ENCODE measurements at places on chromosomes 16 and 17.

- DNase-seq, result no peak
These were observed 1.4 kb downstream of the FBXO31 start for GRCh38 chr16:87382023-87382785.

GRCh38 chr17:78589885-78590284, 12.7 kb upstream of the DNAH17 start:
- no peak for DNase-seq

DNA sequence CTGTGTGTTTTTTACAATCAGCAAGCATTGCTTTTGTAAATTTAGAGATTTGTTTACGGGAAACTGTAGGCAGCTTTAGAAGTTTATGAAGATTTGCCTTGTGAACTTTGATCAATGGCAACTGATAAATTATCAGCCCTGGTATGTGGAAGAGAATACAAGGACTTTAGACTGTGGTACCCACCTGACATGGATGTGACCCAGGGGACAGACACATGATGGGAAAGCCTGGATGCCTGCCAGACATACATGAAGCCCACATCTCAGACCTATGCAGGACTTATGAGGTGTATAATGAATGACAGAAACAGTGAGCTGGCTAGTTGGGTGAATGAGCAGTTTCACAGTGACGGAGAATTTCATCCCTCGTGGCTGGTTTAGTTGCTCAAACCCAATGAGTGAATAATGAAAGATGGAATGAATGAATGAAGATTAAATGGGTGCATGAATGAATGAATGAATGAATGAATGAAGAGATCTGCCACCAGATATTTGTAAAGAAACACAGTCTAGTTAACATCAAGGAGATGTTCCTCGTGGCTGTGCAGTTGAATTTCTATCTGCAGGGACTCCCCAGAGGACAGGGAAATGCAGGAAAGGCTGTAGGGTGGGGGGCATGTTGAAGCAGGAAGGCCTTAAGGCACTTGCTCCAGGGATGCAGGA, 7.6 kb downstream of the TMEM92 start:
- no peak for DNase-seq

DNA sequence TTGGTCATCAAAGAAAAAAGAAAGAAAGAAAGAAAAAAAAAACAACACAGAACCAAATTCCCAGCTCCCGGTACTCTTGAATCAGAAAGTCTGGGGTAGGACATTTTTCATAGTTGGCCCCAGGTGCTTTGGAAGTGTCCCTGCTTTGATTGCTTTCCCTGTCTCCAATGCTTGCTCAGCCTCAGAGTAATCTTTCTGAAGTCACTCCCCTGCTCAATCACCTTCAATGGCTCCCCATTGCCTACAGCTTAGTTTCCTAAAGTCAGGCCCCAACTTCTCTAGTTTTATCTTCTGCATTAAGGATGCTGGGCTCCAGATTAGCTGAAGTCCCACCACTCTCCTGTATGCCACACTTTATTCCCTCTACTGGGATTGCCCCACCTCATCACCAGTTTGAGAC, 17.1 kb downstream of the CNGB1 start:
- no peak for DNase-seq

DNA sequence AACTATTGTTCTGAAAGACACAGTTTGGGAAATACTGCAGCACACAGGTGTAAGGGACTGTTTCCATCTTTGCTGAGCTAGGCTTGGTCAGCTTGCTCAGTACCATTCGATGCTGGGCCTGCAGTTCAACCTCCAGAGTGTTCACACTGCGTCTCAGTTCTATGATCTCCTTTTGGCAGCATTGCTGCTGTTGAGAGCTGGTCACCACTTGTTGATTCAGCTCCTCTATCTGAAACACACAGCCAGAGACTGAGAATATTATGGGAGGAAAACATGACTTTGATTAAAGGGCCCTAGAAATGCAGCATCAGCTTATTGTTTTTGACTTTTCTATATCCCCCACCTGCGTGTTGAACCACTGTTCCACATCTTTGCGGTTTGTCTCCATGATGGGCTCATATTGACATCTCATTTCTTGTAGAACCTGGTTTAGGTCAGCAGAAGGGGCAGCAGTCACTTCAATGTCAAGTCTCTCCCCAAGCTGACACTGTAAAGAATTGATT, 4.6 kb downstream of the KRT39 start:
- no peak for DNase-seq

- DNase-seq, result peak; percentile 46
These were observed 54.7 kb downstream of the HS3ST3B1 start for GRCh38 chr17:14355556-14355955.

GRCh38 chr16:89545044-89545830, 15.2 kb upstream of the RPL13 start:
- DNase-seq, result no peak

DNA sequence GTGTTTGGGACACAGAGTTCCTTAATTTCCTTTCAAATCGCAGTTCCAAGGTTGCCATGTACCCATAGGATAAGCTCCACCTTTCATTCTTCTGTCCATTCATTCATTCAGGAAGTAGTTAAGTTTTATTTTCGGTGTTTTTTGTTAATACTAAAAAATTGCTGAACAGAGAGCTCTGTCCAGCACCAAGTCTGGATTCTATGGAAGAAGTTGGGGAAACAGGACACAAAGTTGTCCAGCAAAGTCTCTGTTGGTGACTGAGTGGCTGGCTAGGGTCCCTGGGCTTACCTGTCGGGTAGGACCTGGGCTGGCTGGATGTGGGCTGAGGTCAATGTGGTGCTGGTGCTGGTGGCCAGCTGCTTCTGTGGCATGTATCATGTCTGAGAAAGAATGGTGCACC, 17.6 kb upstream of the CCL2 start:
- DNase-seq, result no peak

- no peak for DNase-seq
These were observed 20.6 kb upstream of the ARHGAP17 start for GRCh38 chr16:25035494-25036405.

DNA sequence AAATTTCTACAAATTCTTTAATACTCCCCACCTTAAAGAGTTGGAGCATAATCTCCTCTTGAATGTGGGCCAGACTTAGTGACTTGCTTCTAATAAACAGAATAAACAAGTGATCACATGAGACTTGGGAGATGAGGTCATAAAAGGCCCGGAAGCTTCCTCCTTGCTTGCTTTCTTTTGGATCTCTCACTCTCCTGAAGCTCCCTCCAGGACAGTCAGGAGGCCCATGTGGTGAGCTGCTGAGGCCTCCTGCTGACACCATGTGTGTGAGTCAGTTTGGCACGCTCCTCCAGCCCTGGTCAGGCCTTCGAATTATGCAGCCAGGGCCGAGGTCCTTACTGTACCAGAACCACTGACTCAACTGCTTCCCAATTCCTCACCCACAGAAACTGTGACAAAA, 53.2 kb downstream of the NDEL1 start:
- peak; percentile 95 for DNase-seq

- DNase-seq, result peak; percentile 43
These were observed 26.5 kb upstream of the ZNF469 start for GRCh38 chr16:88356124-88356726.

GRCh38 chr16:48608452-48608851, 1.5 kb downstream of the N4BP1 start:
- no peak for DNase-seq

GRCh38 chr17:40069751-40070708, 7.3 kb downstream of the THRA start:
- peak; percentile 56 for DNase-seq

- no peak for DNase-seq
These were observed 86.7 kb downstream of the KSR1 start for GRCh38 chr17:27542841-27543463.

- DNase-seq, result no peak
These were observed 712 bp downstream of the HOXB4 start for GRCh38 chr17:48577330-48577945.

- no peak for DNase-seq
These were observed 26.4 kb downstream of the CHP2 start for GRCh38 chr16:23781176-23781575.

DNA sequence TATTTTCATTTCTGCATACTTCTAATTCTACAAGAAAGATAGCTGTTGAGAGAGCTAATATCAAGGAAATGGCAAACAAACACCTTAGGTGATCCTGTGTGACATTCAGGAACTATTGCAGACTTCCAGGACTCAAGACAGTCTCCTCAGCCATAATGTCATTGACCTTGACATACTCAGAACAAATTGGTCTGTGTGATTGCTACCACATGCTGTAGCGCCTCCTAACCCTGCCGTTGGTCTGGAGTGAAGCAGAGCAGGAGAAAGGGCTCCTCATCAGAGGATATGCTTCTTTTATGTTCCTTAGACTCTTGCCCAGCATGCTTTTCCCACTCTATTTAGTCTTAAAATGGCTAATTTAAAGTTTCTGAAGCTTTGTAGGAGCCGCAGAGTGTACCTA, 194.2 kb upstream of the TBX2 start:
- DNase-seq, result no peak

DNA sequence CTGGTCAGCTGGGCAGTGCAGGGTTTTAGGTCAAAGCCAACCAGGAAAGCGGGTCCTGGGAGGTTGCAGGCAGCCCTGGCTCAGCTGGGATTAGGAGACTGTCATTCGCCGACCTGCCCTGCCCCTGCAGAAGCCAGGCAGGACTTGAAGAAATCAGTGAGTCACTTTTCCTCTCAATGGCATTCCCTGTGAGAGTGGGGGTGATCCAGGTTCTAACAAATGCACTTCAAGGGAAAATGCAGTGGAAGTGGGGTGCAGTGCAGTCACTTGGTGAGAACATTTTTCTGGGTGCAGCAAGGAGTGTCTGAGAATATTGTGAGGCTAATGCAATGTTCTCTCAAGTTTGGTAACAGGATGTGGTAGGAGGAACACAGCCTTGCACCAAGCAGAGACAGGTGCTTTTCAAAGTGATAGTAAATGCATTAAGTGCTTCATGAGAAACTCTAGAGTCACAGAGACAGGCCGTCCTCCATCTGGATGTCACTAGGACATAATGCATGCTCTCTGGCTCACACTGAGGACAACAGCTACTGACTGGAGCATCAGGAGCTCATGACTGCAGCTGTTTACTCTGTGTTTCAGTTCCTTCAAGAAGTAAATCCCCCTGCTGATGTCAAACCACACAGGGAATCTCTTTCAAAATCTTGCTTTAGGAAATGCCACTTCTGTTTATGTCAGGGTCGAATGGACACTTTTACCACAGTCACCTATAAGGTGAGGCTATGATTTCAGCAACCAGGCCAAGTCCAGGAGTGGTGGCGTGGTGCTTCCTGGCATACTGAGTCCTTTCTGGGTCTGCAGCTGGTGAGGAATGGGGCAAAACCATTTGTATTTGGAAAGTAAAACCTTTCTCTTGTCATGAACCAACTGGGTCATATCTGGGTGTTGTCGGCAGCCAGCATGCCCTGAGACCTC, 16.7 kb downstream of the CDK5R1 start:
- DNase-seq, result no peak

GRCh38 chr17:66339561-66339960, 37.1 kb downstream of the PRKCA start:
- DNase-seq, result no peak

DNA sequence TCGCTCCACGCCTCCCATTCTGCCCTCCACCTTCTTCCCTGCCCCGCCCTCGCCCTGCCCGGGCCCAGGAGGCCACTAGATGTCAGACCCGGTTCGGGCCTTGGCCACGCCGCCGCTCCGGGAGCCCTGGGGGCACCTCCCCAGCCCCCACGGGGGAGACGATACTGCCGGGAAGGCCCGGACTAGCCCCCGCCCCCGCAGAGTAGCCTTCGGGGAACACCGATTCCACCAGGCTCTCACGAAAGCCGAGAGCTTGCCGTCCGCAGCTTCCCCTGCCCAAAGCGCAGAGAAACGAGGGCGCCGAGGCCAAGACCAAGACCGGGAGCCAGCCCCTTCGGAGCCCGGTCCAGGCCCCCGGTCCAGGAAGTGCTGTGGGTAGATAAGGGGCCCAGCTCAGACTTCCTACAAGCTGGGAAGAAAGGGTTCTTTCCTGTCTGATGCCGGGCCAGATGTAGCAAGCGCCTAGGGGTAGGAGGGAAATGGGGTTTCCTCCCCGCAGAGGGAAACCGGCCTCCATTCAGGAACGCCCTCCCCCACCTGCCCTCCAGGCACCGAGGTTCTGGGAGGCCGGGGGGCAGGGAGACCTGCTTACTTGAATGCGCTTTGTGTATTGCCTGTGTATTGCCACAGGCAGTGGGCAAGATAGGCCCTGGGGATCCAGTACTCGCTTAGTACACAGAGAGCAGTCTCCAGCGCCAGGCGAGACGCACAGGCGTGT, 806 bp upstream of the CYB561 start:
- peak; percentile 41 for DNase-seq

GRCh38 chr16:84949772-84950436, 61.4 kb downstream of the ZDHHC7 start:
- no peak for DNase-seq

DNA sequence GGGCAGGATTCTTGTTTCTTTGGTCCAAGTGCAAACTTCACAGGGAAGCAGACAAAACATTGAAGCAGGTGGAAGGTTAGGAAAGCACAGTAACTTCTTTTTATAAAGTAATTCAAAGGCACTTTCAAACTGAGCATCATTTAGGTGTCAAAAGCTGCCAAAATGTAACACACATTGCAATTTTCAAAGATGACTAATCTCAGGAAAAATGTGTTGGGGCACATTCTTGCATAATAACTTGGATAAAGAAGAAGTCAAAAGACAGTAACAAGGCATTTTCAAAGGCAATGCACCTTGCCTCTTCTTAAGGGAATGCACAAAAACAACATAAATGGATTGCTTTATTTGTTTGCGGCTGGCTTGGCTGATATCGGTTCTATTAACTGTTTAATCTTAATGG, 3.6 kb downstream of the KCNJ2 start:
- peak; percentile 23 for DNase-seq

DNA sequence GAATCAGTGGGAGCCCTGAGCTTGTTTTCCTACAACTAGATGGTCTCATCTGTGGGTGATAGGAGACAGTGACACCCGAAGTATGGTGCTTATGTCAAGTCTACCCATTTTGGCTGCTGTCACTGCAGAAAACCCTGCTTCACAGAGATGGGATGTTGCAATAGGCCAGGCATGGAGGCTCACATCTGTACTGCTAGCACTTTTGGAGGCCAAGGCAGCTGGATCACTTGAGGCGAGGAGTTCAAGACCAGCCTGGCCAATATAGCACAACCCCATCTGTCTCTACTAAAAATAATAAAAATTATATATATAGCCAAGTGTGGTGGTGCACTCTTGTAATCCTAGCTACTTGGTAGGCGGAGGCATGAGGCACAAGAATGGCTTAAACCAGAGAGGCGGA, 2.3 kb upstream of the HERPUD1 start:
- no peak for DNase-seq

- no peak for DNase-seq
These were observed 10.2 kb downstream of the EEF2K start for GRCh38 chr16:22216191-22216831.

GRCh38 chr16:17143546-17144419, 327.0 kb downstream of the XYLT1 start:
- DNase-seq, result no peak

Data from fibroblast of skin of scalp (primary cell).